ENCODE measurements at places on chromosomes 2 and 18.

- no peak for DNase-seq
These were observed 100.4 kb downstream of the EIPR1 start for GRCh38 chr2:3277050-3277747.

- DNase-seq = no peak
These were observed 121.8 kb downstream of the NCK2 start for GRCh38 chr2:105866216-105867185.

DNA sequence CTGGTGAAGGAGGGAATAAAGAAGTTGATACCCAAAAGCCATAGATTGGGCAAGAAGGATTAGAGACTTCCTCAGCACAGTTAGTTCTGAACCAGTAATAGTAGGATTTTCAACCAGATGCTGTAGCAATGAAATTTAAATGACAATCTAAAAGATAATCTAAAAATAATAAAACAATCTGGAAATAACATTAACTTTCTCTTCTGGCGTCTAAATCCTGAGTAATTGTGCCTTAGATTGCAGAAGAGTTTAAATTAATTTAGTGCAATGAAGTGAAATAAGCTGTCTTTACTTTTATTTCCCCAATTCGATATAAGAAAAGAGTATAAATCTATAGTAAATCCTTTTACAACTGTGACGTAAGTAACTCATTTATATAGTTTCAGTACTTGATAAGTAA lies 186.8 kb upstream of the DOK6 start:
- DNase-seq = no peak

DNA sequence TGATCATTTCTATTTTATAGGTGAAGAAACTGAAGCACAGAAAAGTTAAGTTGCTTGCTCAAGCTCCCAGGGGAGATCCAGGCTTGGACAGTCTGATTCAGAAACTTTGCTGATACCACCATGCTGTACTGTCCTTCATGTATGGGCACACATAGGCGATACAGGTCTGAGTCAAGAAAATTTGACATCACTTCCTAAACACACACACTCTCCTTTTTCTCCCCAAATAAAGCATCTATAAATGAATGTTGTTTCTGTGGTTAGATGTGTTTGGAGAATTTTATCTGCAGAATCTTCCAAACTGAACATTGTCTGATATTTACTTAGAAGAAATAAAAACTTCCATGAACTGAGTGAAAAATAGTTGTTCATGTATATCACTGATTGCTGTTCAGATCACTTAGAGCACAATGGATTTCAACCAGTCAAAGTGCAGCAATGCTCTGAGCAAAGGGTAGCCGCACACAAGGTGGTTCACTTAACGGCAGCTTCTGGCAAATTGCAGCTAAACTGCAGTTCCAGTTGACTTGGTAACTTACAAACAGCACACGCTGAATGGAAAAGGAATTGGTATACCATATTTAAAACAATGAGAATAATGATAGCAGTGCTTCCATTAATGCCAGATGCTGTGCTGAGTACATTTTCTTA lies 10.0 kb upstream of the AGFG1 start:
- no peak for DNase-seq

- peak; percentile 61 for DNase-seq
These were observed 276 bp downstream of the NFE2L2 start for GRCh38 chr2:177264209-177264692.

DNA sequence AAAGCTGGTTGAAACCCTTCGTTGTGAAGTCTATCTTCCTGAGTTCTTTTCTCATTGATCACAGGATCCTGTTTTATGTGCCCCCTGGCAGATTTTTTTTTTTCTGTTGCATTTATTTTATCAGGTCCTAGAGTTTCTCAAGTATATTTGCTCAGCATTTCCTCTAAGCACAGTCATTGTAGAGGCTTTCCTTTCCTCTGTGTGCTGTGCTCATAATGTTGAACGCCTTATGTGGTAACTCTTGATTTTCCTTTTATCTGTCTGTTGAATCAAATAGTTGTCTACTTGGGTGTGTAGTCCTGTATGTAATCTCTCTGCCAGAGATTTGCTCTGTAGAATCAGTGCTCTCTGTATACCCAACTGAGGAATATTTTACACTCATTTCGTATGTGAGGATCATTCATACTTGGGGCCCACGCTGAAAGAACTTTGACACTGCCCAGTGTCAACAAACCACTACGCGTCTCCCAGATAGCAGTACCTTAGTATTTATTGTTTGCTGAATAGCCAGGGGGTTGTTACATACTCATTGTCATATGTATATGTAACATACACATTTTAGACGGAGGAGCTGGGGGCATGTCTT lies 118.2 kb downstream of the CTNNA2 start:
- no peak for DNase-seq

- no peak for DNase-seq
These were observed 19.4 kb upstream of the NCL start for GRCh38 chr2:231483398-231484329.

GRCh38 chr2:232238108-232238507 lies 140.4 kb upstream of the ALPP start:
- no peak for DNase-seq

DNA sequence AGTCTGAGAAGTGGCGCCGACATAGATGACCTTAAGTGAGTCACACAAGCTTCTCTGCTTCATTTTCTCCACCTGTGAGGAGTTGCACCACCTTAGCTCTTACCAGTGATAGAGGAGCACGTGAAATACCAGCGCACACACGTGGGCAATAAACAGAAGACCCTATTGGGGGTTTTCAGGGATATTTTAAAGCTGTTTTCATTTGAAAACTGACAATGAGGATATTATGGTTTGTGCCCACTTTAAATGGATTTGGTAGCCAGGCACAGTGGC lies 47.3 kb upstream of the FZD7 start:
- no peak for DNase-seq

DNA sequence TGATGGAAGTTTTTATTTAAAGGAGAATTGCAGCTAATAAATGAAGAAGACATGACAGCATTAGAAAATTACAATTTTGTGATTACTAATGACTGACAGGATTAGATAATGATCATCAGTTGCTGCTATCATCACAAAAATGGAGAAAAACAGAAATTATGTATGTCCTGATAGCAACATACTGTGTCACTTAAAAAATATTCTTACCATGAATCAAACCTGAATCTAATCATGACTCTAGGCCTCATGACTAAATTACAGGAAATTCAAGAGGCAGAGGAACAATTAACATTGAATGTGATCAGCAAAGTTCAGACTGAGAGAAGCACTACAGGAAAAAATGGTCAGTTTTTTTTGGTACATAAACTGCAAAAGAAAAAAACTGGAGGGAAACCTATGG lies 147.8 kb downstream of the PMAIP1 start:
- no peak for DNase-seq

GRCh38 chr2:10056439-10056838 lies 13.1 kb downstream of the KLF11 start:
- DNase-seq = no peak

- no peak for DNase-seq
These were observed 18.3 kb downstream of the LIMS1 start for GRCh38 chr2:108552566-108552965.

DNA sequence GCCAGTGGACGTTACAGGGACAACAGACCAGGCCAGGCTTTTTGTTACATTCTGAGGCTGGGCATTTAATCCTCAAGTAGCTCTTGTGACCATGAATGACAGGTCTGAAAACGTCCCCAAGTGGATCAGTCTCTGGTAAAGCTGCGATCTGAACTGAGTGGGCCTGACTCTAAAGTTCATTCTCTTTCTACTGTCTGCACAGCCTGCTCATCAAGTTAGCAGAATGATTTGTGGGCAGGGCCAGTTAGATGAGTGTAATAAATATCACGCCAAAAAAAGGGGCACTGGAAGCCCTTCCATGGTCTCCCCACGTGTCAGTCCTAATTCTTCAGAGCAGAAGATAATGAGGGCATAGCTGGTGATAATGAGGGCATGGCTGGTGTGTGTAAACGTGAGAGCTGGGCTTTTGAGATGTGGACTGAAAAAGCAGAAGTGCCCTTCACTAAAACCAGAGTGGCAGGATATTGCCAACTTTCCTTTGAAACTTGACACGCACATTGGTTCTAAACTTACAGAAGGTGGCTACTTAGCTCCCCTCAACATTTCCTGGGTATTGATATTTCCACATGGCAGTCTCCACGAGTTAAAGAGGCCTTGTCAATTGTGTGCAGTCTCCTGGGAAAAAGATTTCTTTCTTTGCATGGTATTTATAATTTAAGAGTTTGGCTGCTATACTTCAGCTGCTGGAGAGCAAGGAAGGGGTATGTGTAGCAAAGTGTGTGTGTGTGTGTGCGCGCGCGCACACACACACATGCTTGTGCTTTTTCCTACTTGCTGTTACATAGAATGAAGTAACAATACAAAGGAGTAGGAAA lies 72.7 kb upstream of the LYPD6B start:
- DNase-seq = no peak

- DNase-seq = no peak
These were observed 91.5 kb downstream of the ALK start for GRCh38 chr2:29829841-29830240.

DNA sequence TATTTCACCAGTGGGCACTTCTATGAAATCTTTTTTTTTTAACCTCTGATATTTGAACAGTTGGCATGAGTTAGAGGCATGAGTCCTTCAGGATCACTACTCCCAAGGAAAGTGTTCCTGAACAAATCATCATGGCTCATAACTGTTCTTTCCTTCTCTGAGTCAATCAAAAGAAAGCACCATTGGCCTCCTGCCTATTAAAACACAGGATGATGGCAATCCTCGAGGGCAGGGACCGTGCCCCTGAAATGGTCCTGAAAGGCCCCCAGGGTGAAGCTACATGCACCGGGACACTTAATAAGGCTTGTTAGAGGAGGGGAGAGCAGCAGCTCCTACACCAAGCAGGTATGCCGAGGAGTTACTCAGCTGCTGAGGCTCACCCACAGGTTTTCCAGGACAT lies 43.5 kb downstream of the SLC14A2 start:
- DNase-seq = no peak

DNA sequence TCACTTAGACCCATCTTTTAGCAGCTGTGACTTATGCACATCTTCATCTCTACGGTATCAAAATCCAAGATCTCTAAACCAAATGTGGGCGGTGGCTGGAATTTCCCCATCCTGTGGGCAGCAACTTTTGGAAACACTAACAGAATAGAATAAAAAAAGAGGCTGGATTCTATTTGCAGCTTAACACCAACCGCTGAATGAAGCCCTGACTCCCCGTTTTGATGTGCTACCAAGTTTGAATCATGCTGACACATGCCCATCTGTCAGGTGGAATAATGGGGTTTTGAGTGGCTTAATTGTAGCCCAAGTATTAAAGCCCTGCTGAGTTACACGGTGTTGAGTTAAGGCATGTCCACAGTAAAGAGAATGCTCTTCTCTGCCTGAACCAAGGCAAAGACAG lies 165.2 kb downstream of the MTCL1 start:
- DNase-seq = no peak

GRCh38 chr2:8132351-8132831 lies 549.5 kb upstream of the ID2 start:
- no peak for DNase-seq

DNA sequence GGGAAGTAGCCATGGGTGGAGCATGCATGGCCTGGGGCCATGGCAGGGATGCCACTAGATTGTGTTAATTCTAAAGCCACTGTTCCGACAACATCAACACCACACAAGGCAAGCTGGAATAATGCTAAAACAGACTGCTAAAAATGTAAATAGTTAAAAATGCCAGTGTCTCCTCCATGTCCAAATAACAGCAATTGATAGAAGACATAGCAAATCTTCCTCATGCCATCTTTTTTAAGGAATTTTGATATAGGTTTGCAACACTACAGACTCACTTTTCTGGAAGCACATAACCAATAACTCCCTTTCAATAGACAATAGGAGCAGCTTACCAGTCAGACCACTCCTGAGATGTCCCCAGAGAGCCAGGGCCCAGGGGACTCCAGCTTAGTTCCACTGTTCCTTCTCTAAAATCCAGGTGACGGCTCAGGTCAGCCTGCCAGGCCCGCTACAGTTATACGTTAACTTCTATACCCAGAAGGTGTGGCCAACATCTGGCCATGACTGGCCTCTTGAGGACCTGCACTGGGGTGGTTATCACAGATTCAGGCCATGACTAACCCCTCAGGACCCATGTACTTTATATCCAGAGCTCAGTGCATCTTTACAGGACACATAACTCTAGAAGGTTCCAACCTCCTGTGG lies 20.3 kb downstream of the TUBB6 start:
- DNase-seq = no peak

DNA sequence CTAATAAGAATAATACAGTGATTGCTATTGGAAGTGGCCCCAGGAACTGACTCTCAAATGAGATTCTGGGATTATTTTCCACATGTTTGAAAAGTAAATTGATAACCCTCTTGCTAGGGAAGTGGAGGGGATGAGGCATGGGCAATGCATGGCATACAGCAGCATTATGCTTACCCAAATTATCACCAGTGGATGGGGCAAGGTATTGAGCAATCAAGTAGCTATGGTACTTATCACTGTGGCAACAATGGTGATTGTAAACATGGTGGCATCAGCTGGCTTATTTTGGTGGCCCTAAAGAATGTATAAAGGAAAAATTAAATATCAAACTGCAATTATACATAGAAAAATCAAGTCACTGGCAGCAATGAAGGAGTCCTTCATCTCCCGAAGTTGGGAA lies 155.1 kb downstream of the FIGN start:
- no peak for DNase-seq

DNA sequence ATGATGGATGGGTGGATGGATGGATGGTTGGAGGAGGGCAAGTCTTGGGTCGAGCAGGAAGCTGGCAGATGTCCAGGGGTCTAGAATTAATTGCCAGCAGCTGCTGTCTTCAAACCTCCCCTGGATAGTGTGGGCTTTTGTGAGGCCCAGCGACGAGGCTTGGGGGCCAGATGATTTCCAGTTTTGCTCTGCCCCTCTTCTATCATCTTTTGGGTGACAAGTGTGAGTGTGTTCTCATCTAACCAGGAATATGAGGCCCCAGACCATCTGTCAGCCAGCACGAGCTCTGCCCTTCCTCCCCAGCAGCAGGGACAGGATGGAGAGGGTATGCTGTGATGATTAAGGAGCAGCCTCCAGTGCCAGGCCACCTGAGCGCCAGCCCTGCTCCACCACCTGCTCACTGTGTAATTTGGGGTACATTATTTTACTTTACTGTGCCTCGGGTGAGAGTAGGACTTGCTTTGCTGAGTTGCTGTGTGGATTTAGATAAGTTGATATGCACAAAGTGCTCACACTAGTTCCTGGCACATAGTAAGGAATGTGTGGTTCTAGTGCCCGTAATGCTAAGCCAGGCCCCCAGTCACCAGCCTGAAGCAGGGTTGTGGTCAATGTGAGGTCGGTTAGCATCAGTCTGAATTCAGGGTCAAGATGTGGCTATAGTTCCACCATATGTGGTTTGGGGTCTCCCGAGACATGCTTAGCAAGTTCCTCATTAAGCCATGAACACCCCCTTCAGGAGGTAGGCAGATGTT lies 251.1 kb downstream of the CYP26B1 start:
- no peak for DNase-seq

All from nephron progenitor cell (in vitro differentiated cells).